Brain (organoid and tissue), 16 donors: ENCODE measurements at places on chromosomes 1 and 21.

GRCh38 chr1:3636080-3636479, 11.3 kb downstream of the TPRG1L start:
- no peak for DNase-seq

- no peak for DNase-seq
Observed at GRCh38 chr21:24278711-24279110, 1328.6 kb downstream of the MRPL39 start.

- peak; percentile 78 for DNase-seq
Observed at GRCh38 chr21:43269957-43270705, 101.3 kb downstream of the CRYAA start.

DNA sequence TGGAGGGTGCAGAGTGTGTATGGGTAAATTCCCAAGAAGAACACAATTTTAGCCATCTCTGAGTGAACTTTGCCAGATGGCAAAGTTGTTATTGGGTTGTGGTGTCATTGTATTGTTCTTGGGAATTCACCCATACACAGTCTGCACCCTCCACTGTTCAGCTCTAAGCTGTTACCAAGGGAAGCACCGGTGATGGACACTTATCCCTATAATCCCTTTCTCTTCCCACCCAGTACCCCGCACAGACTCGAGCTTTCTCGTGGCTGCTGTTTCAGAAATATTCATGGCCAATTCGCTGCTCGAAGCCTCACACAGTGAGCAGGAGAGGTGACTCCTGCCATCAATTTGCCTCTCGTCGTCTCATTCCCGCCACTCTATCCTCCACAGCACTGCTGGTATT, 95.7 kb upstream of the PALMD start:
- no peak for DNase-seq

- DNase-seq: no peak
Observed at GRCh38 chr1:941015-941587, 17.4 kb downstream of the SAMD11 start.

GRCh38 chr1:39576016-39576657, 453 bp downstream of the PABPC4 start:
- peak; percentile 35 for DNase-seq

DNA sequence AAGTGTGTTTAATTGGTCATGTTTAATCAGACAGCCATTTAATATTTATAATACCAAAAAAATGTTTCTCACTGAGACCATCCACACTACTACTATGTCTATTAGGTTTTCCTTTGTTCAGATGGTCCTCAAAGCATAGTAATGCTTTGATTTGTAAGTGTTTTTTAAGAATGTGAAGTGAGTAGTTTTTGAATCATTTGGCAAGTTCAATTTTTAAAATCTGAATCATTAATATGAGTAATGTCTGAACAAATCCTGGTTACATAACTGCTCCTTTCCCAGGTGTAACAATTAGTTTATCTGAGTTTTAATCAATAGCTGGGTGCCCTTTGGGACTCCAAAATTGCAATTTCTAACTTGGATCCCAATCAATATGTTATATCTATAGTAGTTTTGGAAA, 23.5 kb upstream of the RPL5 start:
- no peak for DNase-seq

GRCh38 chr1:64229307-64229706, 25.9 kb downstream of the UBE2U start:
- no peak for DNase-seq

GRCh38 chr1:16167331-16168143, 11.7 kb upstream of the EPHA2 start:
- peak; percentile 76 for DNase-seq

DNA sequence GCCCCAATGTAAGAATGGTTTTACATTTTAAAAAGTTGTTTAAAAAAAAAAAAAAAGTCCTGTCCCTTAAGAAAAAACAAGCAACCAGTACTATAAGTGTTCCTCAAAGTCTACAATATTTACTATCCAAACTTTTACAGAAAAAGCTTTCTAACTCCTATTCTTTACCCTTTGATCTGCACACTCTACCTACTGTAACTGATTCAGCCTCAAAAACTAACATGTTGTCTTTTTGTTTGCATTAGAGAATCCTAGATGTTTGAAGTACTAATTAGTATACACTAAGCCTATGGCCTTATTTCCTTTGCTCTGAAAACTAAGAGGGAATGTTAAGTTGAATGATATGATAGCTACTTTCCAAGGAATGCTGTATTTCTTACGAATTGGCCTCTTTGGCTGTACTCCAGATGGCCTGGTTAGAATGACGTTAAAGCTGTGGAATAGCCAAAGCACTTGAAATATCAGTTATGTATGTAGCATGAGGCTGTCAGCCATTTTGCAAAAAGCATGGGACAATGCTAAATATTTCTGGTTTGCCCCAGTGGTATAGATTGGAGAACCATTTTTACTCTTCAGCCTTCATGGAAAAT, 234.8 kb downstream of the GPR52 start:
- DNase-seq: no peak

- DNase-seq: no peak
Observed at GRCh38 chr21:18877917-18878316, 474.3 kb upstream of the TMPRSS15 start.

DNA sequence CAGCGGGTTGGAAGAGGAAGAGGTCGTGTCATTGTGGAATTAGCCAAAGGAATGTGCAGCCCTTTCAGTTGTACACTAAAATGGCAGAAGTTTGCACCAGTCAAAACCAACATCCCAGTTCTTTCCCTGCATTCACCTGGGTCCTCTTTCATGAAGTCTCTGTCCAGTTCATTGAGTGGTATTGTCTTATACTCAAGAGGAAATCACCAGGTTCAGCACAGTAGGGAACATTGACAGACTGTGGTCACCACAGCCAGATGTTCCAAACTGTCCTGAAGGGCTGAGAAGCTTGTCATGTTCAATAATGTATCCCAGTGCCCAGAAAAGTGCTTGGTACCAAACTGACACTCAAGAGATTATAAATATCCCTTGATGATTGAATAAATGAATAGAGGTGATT, 131.6 kb downstream of the GLUL start:
- DNase-seq: no peak

- DNase-seq: no peak
Observed at GRCh38 chr1:229409616-229410369, 24.1 kb downstream of the ACTA1 start.

DNA sequence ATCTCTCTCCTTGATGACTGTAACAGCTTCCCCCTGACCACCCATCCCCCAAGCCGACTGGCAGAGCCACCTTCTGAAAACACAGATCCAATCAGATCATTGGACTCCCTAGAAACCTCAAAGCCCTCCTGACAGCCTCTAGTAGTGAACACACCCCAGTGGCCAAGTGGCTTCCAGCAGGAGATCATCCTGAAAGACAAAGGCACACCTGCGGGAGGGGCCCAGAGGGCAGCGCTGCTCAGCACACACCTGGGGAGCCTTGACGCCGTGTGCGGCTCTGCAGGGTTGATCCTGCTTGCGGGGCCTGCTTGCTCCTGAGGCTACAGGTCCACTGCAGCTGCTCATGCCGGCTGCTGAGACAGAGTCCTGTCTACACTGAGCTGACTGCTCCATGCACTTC, 41.5 kb downstream of the SLC66A1 start:
- no peak for DNase-seq

GRCh38 chr21:42836767-42837301, 42.5 kb downstream of the WDR4 start:
- no peak for DNase-seq

DNA sequence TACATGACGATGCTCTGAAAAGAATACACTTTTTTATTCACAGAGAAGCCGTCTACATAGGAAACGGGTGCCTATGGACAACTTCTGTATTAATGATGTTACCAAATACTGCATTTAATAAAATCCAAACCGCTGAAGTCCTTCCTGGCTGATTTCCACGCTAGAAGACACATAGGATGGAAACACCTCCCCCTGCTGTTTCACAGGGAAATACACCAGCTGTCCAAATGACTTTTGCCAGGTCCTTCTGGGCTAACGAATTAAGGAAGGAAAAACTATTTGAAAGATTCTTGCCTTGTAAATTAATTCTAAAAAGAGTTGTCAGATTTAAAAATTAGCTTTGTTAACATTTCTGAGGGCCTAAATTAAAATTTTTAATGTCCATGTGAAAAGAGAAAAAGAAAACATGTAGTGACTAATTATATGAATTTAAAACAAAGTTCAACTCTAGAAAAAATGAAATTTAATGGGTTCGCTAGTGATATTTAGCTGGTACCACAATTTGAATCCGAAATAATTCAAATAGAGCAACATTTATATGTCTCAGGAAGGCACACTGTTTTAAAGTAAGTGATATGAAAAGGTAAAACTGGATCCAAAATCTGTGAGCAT, 146.0 kb downstream of the RERE start:
- peak; percentile 76 for DNase-seq

DNA sequence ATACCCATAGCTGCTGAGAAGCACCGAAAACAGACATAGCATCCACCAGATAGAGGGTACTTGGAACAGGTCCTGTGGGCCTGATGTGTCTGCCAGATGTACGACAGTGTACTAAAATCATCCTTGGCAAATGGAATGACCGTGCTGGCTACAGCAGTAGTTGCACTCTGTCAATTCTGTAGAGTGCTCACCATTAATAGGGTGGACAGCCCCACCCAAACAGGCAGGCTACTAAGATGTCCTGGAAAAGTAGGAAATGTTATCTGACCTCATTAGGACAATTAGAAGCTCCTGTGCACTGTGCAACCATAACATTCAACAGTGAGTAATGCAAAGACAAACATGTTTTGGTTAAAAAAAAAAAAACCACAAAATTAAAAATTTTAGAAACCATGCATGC, 106.2 kb downstream of the PTPN14 start:
- DNase-seq: no peak

- no peak for DNase-seq
Observed at GRCh38 chr1:168794057-168794456, 65.1 kb upstream of the DPT start.

DNA sequence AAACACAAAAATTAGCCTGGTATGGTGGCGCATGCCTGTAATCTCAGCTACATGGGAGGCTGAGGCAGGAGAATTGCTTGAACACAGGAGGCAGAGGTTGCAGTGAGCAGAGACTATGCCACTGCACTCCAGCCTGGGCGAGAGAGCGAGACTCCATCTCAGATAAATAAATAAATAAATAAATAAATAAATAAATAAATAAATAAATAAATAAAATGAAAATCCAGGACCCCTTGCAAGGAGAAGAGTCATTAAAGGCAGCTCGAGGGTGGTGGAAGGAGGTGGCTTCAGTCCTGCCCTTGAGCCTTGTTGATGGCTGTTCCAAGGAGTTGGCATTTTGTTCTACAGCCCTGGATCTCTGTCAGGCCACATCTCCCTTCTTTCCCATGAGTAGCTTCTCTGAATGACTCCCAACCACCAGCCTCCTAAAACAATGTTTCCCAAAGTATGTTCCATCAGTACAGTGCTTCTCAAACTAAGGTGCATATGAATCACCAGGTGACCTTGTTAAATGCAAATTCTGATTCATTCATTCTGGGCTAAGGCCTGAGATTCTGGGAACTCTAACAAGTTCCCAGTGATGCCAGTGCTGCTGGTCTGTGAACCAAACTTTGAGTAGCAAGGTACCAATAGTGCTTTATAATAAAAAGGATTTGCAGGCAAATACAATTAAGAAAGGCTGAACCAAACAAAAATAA, 99.0 kb downstream of the KCNN3 start:
- DNase-seq: no peak

GRCh38 chr1:57088653-57089052, 122.8 kb upstream of the C8B start:
- DNase-seq: no peak

- DNase-seq: no peak
Observed at GRCh38 chr1:45522324-45523104, 830 bp upstream of the PRDX1 start.

DNA sequence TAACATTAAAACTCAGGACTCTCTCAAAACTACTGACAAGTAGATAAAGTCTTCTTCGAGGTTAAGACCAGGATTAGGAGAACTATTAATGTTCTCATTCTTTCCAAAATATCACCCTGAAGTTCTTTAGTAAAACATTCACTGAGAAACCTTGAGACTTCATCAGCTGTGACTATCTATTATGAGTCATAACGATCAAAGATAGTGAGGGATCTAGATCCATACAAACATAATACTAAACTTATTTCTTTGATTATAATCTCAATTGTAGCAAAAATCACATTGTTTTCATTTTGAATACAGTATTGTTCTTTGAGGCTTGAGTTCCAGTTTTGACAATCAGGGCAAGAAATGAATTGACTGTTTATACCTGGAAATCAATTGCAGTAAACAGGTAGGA, 11.1 kb downstream of the PYHIN1 start:
- no peak for DNase-seq

DNA sequence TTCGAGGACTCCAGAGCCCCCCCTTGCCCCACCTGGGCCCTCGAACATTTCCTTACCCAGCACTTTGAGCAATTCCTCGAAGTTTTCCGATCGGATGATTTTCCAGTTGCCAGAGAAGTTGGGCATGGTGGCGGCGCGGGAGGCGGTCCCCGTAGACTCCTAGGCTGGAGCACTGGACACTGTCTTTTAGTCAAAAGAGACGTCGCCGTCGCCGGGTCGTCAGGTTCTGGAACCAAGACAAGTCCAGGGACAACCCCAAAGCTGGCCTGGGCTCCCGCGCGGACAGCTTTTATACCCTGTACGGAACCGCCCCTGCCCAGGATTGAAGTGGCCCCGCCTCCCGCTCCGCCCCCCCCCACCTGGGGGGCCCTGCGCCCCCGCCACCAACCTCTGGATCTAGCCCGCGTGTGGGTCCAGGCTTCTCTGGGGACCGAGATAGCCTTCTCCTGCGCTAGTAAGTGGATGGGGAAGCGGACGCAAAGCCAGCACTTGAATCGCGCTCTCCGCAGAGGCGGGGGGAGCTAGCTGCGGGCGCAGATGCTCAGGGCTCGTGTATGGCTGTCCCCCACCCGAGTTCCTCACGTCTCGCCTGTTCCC, at the start of gene CRABP2:
TSS of gene CRABP2 (minus strand) at position 263 of the 597 bp plus-strand sequence. CDS start at position 126, 137 bp downstream.
- peak; percentile 72 for DNase-seq

- no peak for DNase-seq
Observed at GRCh38 chr1:56526571-56527174, 52.7 kb downstream of the PLPP3 start.

DNA sequence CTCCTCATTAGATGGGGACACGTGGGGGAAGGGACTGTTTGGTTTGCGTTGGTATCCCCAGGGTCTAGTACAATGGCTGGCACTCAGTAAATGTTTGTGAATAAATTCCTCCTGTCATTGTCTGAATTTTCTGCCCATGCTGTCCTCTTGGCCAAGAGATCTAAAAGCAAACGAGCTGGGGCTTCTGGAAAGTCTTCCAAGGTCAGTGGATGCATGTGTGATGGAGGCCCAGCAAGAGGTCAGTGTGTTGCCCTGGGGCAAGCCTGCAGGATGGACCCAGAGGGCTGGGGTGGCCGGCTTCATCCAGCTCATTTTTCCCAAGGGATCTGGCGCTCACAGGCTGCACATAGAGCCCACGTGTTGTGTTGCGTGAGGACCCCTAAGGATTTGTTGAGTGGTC, 30.0 kb upstream of the JUN start:
- no peak for DNase-seq

DNA sequence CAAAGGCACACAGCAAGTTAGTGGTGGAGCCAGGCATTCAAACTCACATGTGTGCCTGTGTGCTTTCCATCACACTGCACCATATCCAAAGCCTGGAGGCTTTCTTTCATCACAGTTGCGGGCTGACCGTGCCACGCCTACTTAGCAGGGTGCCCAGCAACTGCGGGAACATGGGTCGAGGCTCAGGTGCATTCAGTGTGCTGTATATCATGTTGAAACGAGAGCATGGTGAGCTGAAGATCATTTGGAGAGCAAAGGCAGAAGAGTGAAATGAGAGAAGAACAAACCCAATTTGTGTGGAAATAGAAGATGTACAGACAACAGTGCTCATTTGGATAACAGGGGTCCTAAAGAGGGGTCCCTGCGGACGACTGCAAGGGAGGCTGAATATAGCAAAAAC, 46.5 kb downstream of the FAM78B start:
- peak; percentile 51 for DNase-seq
